Spinal cord (tissue), 10 donors: ENCODE measurements at places on chromosomes 7 and 10.
A peak's percentile ranks its signal among the peaks of the same experiment; 100 is the strongest.

DNA sequence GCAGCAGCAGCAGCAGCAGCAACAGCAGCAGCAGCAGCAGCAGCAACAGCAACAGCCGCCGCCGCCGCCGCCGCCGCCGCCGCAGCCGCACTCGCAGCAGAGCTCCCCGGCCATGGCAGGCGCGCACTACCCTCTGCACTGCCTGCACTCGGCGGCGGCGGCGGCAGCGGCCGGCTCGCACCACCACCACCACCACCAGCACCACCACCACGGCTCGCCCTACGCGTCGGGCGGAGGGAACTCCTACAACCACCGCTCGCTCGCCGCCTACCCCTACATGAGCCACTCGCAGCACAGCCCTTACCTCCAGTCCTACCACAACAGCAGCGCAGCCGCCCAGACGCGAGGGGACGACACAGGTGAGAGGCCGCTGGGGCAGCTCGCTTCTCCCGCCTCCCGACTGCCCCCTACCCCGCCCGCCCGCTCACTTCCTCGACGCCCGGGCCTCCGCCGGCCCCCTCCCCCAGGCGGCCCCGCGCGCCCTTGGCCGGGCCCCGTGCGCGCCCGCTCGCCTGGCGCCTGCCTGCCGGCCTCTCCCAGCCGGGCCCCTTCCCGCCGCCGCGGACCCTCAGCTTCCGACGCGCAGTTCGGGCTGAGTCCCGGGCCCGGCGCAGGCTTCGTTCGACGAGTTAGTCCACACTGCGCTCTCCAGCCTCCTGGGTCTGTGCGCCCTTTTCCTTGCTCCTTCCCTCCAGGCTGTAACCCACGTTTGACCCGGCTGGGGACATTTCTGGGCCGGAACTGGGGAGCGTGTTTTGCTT, 882 bp downstream of the DLX6 start:
- no peak for DNase-seq

GRCh38 chr10:25805986-25806385, 128.0 kb upstream of the MYO3A start:
- DNase-seq, result no peak

DNA sequence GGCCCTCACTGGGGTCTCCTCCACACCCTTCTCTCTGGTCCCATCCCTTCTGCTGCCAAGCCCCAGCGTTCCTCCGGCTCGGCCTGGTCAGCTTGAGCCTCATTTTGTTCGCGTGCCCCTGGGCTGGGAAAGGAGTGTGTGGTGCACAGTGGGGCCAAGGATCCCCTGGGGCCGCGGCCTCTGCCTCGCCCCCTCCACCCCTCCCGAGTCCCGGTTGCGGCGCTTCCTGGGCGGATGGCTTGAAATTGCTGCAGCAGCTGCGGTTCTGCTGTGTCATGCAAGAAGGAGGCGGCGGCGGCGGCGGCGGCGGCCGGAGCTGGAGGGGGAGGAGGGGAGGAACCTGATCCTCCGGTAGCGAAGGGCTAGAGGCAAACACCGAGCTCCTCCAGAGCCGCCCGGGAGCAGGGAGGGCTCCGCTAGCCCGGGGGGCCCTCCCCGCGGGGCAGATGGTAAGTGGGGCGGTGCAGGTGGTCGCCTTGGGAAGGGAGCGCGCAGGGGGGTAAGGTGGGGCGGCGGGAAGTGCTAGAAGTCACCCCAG, 217.8 kb upstream of the MKLN1 start:
- no peak for DNase-seq

GRCh38 chr7:88789480-88790064, 6.0 kb downstream of the TEX47 start:
- no peak for DNase-seq

- DNase-seq, result no peak
Observed at GRCh38 chr10:17808971-17809841, at the start of gene MRC1. Gene MRC1 (plus strand): TSS chr10:17809348. CDS start chr10:17809466, 118 bp downstream.

DNA sequence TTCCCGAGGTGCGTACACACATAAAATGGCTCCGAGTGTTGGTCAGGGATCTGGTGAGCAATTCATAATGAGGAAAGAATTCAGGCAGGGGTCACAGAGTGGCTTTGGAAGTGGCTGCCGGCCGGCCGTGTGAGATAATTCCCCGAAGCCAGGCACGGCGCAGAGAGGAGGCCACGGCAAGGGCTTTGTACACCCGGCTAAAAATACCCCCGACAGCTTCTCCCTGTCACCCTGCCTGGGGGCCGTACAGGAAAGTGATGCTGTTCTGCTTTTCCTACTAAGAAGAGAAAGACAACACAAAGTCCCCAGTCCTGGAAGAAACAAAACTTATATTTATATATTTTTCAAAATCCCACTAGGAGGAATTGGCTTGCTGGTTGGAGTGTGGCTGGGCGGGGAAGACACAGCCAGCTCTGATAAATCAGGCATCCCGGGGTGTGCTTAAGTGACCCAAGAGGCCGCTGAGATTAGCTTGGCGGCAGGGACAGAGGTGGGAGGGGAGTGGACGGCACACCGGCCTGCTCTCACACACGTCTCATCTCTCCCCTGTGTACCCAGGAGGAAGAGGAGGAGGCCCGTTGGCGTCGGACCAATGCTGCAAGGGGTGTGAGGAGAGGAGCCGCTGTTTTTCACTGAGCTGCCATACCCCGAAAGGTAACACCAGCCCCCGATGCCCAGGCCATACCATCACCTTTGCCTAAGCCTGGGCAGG, 70.5 kb downstream of the ZMIZ1 start:
- peak; percentile 41 for DNase-seq

GRCh38 chr10:29635711-29636144, 957 bp upstream of the SVIL start:
- no peak for DNase-seq

- DNase-seq, result no peak
Observed at GRCh38 chr10:77494756-77495541, 142.7 kb downstream of the KCNMA1 start.

DNA sequence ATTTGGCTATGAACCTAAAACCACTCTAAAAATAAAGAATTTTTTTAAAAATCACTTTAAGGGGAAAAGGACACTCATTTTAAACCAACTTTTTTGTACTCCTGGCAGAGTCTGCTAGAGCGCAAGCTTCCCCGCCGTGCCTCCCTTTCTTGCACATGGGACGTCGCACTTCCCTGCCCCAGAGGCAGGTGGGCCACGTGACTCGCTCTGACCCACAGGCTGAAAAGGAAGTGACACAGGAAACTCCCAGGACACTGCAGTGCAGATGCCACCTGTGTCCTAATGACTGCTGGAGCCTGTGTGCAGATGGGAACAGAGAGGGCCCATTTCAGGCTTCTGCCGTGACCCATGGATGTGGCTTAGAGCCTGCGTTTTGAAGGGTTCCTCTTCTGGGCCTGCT, 142.1 kb upstream of the LANCL2 start:
- no peak for DNase-seq

GRCh38 chr10:126586128-126586527, 84.4 kb downstream of the C10orf90 start:
- DNase-seq, result no peak

- DNase-seq, result no peak
Observed at GRCh38 chr7:94781236-94781635, 125.3 kb upstream of the SGCE start.

GRCh38 chr7:148963583-148964482, 64.5 kb downstream of the PDIA4 start:
- DNase-seq, result no peak

DNA sequence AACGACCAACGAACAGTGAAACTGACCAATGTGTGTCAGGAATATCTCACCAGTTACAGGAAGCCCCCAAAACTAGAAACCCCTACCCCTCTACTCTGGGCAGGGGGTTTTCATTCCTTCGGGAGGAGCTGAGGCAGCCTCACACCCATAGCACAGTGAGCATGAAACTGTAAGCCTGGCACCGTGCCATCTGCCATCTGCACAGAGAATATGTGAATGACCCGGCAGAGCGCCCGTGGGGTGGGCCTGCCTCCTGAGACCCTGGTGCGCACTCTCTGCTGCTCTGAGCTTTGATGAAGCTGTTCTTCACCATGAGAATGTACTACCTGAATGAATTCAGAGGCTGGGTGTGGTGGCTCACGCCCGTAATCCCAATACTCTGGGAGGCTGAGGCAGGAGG, 27.1 kb downstream of the DAGLB start:
- DNase-seq, result no peak

GRCh38 chr7:13604178-13604577, 385.3 kb downstream of the ETV1 start:
- DNase-seq, result no peak
